NCI-H226 (cell line): ENCODE measurements at places on chromosomes 5 and 9.

DNA sequence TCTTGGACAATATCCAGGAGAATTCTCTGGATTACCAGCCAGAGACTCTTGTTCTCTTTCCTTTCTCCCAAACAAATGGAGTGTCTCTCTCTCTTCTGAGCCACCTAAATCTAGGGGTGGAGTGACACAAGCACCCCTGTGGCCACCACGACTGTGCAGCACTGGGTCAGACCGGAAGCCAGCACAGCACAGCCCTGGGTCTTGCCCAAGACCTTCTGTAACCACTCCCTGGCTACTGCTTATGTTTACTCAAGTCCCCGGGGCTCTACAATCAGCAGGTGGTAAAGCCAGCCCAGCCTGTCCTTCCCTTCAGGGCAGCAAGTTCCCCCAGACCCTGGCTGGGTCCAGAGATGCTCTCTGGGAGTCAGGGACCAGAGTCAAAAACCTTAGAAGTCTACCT is 110.0 kb upstream of the TUT7 start:
- DNase-seq, result no peak

- no peak for DNase-seq
These were observed 317.1 kb downstream of the KCTD16 start for GRCh38 chr5:144487761-144488160.

- DNase-seq, result no peak
These were observed 222.7 kb upstream of the TRIM32 start for GRCh38 chr9:116464423-116464822.

DNA sequence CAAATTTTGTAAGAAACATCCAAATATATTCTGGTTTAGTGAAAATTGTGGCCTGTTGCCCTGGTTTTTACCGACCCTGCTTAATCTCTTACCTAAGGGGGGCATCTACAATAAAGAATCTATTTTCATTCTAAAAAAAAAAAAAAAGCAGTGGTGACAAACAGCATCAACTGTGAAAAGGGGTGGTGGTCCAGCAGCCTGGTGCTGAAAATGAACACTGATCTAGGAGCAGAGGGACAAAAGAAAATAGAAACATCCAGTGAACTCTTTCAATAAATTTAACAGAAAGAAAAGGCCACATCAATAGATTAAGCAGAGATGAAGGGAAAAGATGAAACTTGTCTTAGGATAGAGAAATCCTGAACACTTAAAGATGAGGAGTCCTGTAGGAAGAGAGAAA is 348.7 kb upstream of the GRAMD2B start:
- DNase-seq, result no peak

DNA sequence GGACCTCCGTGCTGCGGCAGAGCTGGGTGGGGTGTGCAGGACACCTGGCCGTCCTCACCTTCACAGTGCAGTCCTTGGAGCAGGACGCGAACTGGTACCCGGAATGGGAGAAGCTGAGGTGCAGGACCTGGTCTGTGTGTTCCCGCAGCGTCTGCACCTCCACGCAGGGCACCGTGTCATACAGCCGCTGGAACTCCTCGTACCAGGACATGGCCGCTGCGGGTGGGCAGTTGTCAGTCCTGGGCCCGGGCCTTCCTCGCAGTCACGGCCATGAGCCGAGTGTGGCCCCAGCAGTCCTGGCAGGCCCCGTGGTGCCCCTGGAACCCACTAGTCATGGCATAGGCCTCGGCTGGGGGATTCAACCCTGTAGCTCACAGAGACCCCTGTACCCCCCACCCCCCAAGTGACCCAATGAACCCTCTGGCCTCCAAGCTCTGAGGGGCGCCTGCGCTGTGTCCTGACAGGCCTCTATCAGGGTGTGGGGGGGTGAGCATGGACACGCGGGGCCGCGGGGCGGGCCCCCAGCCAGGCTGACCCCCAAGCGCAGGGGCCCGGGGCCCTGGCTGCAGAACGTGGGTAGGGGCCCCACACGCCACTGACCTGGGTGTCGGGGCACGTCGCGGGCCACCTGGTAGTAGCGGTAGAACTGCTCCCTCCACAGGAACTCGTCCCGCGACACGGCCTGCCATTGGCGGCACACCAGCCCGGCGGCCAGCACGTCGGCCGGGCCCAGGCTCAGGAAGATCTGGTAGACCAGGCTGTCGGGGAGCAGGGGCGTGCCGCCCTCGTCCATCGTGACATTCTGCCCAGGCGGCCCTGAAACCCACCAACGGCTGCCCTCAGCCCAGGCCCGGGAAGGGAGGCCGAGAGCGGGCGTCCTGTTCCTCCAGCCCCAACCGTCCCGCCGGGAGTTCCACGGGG is 987 bp downstream of the FBXW5 start:
- DNase-seq, result no peak

- no peak for DNase-seq
These were observed 7.8 kb downstream of the PLEKHG4B start for GRCh38 chr5:99815-100214.

GRCh38 chr9:138040446-138041430 is 163.2 kb downstream of the CACNA1B start:
- DNase-seq, result no peak

DNA sequence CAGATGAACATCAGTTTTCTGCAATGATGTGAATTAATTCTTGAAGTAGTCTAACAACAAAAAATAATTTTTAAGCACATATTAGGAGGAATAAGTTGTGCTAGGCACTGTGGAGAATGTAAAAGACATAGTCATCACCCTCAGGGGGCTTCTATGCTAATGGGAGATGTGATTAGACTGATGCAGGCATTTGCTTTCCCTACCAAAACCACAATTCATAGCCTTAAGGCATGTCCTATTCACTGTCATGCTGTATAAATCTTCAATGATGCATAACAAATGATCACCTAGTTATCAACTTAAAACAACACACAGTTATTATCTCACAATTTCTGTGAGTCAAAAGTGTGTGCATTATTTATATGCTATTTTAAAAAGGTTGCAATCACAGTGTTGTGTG is 422.6 kb downstream of the MAN2A1 start:
- peak; percentile 38 for DNase-seq

DNA sequence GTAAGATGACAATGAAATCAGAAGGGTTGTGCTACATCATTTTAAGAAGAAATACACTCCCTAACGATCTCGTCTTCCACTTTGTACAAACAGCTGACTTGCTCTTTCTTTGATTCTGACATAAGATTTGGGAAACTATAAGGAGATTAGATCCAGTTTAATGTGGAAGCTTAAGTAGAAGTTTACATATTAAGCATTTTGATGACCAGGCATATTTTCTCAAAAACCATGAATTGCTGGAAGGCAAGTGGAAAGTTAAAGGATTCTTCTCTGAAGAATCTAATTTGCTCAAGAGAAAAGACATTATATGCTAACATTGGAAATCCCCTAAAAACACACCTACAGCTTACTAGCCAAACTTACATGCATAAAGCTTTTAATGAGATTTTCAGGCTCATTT is 531.9 kb upstream of the PTPRD start:
- DNase-seq, result no peak

- no peak for DNase-seq
These were observed 257.7 kb downstream of the IRX1 start for GRCh38 chr5:3853362-3853761.

GRCh38 chr5:137737349-137738131 is 1.7 kb upstream of the KLHL3 start:
- DNase-seq, result no peak

- DNase-seq, result no peak
These were observed 253.8 kb downstream of the DMRT2 start for GRCh38 chr9:1303932-1304331.

DNA sequence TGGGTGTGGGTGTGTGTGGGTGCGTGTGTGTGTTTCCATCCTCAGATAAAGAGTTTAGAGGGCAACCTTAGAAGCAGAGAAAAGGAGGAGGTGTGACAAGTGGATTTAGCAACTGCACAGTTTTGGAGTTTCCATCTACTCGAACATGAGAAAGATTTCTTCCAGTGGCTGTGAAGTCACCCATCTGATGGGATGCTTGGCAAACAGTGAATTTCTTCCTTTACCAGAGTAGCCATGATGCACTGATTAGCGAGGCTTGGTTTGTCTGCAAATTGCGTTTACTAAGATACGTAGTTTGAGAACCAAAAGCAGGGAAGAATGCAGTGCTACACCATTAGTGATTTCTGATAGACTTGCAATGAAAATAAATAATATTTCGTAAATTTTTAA is 791 bp upstream of the STARD4 start:
- no peak for DNase-seq

DNA sequence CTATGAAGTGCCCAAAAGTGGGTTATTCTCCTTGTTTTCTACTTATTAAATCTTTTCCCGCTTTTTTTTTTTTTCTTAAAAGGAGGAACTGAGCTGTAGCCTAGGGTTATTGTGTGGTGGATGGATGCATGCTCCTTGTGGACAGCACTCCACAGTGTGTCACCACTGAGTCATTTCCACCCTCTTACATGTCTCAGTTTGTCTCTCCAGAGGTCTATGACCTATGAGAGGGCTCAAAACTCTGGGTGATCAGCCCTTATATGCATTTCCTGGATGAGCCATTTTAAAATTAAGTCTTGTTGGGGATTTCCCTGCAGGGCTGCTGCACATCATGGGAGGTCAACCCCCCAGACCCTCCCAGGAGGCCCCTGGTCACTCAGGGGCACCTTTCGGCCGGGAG is 102.2 kb upstream of the MOCS2 start:
- DNase-seq, result peak; percentile 33

- DNase-seq, result no peak
These were observed 51.4 kb downstream of the SMARCA2 start for GRCh38 chr9:2066312-2067273.

DNA sequence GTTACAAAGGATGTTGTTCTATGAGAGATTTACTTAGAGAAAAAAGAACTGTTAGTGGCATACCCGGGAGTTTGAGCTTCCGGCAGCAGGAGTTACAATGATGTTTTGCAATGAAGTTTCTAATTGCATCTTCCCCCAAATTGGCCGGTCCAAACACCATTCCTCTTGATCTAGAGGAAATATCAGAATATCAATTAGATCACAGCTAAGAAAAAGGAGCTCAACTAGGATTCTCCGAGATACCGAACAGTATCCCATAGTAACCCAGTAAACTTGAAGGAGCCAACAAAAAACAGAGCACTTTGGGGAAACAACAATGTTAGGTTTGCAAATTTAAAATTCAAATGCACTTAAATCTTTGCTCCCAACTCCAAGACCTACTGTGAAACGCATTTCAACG is 159.5 kb downstream of the TRPM6 start:
- DNase-seq, result no peak

- no peak for DNase-seq
These were observed 10.2 kb downstream of the NREP start for GRCh38 chr5:111746791-111747190.

- DNase-seq, result no peak
These were observed 61.4 kb downstream of the WDR41 start for GRCh38 chr5:77430726-77431125.

GRCh38 chr9:74755355-74755754 is 132.4 kb downstream of the TRPM6 start:
- no peak for DNase-seq

DNA sequence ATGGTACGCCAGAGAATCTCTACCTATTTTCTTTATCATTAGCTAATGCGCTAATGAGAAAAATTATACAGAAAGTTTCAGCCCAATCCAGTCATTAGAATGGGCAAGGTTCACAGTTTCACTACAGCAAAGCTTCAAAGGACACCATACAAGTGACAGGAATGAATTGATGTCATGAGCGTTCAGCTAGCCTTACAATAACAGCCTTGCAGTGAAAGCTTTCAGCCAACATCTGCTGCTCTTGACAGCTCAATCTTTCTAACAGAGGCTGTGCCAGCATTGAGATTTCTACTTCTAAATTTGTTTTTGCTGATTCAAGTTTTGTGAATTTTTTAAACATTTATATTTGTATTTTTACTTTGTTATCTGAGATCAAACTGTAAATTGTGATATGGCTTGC is 302.4 kb upstream of the FAM174A start:
- no peak for DNase-seq

DNA sequence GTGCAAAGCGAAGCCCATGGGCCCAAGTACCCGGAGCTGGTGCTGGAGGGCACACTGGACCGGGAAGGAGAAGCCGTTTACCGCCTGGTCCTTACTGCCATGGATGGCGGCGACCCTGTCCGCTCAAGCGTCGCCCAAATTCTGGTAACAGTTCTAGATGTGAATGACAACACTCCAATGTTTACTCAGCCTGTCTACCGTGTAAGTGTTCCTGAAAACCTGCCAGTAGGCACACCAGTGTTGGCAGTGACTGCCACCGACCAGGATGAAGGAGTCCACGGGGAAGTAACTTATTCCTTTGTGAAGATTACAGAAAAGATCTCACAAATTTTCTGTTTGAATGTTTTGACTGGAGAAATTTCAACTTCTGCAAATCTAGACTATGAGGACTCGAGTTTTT is 936 bp downstream of the PCDHGA6 start:
- DNase-seq, result no peak

DNA sequence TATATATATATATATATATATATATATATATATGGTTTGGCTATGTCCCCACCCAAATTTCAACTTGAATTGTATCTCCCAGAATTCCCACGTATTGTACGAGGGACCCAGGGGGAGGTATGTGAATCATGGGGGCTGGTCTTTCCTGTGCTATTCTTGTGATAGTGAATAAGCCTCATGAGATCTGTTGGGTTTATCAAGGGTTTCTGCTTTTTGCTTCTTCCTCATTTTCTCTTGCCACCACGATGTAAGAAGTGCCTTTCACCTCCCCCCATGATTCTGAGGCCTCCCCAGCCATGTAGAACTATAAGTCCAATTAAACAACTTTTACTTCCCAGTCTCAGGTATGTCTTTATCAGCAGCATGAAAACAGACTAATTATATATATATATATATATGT is 52.3 kb upstream of the ADAMTS2 start:
- DNase-seq, result no peak

GRCh38 chr5:58410441-58410840 is 49.4 kb downstream of the PLK2 start:
- peak; percentile 80 for DNase-seq

- DNase-seq, result no peak
These were observed 2.5 kb downstream of the ARHGAP26 start for GRCh38 chr5:142772446-142773293.

DNA sequence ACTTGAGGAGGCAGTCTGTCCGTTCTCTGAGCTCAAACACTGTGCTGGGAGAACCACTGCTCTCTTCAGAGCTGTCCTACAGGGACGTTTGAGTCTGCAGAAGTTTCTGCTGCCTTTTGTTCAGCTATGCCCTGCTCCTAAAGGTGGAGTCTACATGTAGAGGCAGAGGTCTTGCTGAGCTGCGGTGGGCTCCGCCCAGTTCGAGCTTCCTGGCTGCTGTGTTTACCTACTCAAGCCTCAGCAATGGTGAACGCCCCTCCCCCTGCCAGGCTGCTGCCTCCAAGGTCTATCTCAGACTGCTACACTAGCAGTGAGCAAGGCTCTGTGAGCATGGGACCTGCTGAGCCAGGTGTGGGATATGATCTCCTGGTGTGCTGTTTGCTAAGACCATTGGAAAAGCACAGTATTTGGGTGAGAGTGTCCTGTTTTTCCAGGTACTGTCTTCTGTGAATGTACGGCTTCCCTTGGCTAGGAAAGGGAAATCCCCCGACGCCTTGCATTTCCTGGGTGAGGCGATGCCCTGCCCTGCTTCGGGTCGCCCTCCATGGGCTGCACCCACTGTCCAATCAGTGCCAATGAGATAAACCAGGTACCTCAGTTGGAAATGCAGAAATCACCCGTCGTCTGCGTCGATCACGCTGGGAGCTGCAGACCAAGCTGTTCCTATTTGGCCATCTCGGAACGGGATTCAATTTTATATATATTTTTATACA is 58.5 kb downstream of the CNTRL start:
- no peak for DNase-seq

- peak; percentile 20 for DNase-seq
These were observed 33.6 kb upstream of the NSMF start for GRCh38 chr9:137492464-137493363.
